ENCODE measurements at places on chromosomes 3 and 15.

GRCh38 chr3:136990826-136991225 is 33.0 kb downstream of the IL20RB start:
- DNase-seq, result no peak

DNA sequence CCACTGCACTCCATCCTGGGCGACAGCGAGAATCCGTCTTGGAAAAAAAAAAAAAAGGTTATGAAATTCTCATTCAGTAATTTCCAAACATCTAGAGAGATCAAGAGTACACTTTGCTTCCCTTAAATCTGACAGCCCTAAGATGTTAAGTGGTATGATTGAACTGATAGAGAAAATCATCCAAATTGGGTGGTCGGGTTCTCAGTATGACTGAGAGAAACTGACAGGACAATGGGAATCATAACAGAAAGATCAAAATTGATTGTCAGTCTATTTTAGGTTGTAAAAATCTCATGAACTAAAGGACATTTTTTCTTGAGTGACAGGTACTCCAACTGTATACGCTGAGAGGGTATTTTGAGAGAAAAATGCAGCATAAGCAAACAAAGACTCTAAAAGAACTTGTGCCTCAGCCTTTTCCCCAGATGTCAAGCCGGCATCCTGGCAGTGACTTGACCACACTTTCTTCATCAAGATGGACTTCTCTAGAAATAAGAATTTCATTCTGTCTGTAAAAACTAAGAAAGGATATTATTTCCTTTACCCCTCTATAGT is 65.8 kb downstream of the MYO5A start:
- DNase-seq, result no peak

- DNase-seq, result peak; percentile 35
These were observed 246.5 kb downstream of the ROBO1 start for GRCh38 chr3:79521221-79521848.

- DNase-seq, result no peak
These were observed 609.0 kb downstream of the MECOM start for GRCh38 chr3:169054471-169054870.

DNA sequence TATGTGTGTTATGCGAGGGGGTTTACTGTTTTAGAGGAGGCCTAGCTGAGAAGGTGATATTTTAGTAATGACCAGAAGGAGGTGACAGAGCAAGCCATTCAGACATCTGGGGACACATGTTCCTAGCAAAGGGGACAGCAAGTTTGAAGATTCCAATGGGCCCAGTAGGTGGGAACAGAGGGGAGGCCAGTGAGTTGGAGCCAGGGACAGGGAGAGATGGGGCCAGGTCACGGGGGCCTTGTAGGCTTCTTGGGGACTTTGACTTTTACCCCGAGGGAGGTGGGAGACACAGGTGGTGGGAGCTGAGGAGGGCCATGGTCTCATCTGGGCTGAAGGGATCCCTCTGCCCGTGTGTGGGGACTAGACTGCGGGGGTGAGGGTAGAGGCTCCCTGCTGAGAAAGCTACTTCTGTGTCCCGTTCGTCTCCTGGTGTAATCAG is 72.5 kb downstream of the MGLL start:
- no peak for DNase-seq

- no peak for DNase-seq
These were observed 296.0 kb upstream of the ICE2 start for GRCh38 chr15:60774829-60775463.

GRCh38 chr3:116647996-116648395 is 61.6 kb upstream of the TUSC7 start:
- no peak for DNase-seq

DNA sequence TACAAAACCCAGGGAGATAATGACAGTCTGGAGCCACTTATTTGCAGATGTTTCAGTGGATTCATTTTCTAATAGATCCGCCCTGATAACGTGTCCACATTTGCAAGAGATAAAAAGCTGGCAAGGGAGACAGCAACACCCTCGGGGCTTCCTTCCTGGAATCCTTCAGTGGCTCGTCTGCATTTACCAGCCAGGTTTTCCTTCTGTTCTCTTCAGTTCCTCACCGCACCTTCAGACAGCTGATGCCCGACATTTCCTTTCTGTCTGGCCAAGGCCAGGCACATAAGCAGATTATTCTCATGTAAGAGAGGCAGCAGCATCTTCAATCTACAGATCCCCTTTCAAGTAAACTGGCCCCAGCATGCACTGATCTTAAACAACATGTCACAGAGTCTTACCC is 56.2 kb upstream of the SPATA12 start:
- DNase-seq, result no peak

DNA sequence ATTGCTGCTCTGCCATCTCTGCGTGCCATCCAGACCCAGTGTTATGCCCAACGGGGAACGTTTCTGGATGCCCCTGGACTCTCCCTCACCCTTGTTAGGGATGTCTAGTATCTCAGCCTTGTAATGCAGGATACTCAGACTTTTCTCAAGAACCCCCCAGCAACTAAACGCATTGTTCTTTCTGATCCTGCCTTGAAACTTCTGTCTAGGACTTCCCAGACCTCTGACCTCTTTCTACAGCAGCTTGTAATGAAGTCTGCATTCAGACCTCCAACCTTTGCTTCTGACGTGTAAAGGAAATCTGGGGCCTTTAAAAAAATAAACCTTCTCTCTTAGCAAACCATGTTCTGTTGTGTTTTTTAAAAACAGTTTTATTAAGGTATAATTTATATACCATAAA is 139.5 kb downstream of the KCNAB1 start:
- DNase-seq, result no peak

GRCh38 chr15:65888981-65889380 is 19.7 kb downstream of the RAB11A start:
- no peak for DNase-seq

- no peak for DNase-seq
These were observed 302.9 kb downstream of the SATB1 start for GRCh38 chr3:18122264-18122663.

Data from HepG2 (cell line).